ENCODE measurements at places on chromosomes 13 and 19. TPM values are rescaled to one million over a fixed set of nuclear protein-coding genes. Genes with fewer than 3 reads are reported as not detected.

- DNase-seq, result no peak
Measured at GRCh38 chr19:33551676-33552075, 30.1 kb upstream of the PEPD start.

- peak; percentile 4 for DNase-seq
Measured at GRCh38 chr19:51467864-51468544, 9.8 kb upstream of the SIGLEC8 start.

- no peak for DNase-seq
Measured at GRCh38 chr13:107865318-107865575, 350.1 kb downstream of the LIG4 start.

DNA sequence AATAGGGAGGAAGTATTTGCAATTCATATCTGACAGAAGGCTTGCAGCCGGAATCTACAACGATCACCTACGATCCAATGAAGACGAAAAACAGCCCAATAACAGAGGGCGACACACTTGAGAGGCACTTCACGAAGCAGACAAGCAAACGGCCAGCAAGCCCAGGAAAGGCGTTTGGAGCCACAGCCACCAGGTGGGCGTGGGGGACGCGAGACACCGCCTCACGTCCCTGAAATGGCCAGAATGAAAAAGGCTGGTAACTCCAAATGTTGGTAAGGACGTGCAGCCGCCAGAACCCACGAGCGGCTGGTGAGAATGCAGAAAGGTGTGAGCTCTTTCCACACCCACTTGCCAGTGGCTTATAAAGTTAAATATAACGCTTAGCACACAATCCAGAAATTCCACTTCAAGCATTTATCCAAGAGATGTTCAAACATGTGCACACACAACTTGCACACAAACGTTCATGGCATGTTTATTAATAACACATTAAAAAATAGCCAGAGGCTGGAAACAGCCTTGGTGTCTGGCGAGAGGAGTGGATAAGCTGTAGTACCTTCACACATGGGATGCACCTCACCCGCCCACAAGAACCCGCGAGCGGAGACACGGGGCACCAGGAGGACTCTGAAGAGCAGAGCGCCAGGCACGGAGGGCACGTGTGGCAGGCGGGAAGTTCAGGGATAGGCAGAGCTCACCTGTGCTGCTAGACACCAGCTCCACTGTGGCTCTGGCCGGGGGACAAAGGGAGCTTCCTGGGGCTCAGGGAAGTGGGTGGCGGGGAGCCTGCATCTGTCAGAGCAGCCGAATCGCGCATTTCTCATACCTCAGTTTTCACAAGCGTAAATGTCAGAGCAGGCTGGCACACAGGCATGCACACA, 89.3 kb downstream of the SPACA7 start:
- no peak for DNase-seq

- DNase-seq, result peak; percentile 74
Measured at GRCh38 chr13:109790942-109791605, 4.7 kb upstream of the IRS2 start.

DNA sequence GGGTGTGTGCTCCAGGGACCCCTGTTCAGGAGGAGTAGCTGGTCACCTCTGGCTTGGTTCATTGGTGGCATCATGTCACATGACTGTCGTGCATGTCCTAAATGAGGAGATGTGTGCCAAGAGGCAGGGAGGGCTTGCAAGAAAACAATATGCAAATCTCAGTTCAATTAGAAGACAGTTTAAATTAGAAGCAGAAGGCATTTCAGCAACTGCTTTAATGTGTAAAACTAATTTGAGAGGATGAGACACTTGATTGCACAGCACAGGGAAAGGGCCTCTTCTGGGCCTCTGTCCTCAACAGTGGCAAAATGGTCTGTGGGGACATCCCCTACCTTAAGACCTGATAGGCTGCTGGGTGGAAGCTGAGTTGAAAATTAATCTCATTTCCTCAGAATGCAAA, 54.6 kb downstream of the SPATA13 start:
- DNase-seq, result no peak

DNA sequence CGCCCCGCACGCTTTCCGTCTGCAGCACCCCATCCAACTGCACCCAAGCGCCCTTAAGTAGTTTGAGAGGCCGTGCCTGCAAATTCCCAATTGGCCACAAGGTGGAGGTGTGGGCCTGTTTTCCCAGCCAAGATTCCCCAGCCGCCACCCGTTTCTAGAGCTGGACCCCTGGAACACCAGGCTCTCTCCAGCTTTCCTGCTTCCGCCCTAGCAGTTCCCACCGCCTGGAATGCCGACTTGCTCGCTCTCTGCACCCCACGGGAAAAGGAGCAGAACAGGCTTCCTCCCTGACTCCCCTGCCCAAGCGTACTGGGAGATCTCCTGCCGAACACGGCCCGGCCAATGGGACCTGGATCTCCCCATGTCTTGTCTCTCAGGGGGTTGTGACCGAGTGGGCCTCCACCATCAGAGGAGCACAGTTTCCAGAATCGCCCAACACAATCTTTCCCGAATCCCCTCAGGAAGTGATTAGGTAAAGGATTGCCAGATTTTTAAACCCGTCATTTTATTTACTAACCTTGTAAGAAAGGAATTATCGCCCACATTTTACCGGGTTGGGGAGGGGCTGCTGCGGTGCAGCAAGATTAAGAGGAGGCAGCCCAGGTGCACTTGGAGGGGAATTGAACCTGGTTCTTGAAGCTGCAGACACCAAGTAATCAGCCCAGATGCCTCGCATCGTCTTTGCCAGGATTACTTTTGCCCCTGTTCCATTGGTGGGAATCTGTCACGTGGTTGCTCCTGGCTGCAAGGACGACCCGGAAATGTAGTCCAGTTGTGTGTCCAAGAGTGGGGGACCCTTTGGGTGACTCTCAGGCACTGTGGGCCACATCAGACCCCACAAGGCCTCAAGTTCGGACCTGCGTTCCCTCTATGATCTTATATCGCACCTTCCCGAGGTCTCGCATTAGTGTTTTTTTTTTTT, 3.5 kb upstream of the NAPSA start:
- DNase-seq, result peak; percentile 87

- no peak for DNase-seq
Measured at GRCh38 chr13:71702253-71702652, 164.8 kb downstream of the DACH1 start.

GRCh38 chr13:40113643-40114304, 458.3 kb downstream of the COG6 start:
- DNase-seq, result no peak

DNA sequence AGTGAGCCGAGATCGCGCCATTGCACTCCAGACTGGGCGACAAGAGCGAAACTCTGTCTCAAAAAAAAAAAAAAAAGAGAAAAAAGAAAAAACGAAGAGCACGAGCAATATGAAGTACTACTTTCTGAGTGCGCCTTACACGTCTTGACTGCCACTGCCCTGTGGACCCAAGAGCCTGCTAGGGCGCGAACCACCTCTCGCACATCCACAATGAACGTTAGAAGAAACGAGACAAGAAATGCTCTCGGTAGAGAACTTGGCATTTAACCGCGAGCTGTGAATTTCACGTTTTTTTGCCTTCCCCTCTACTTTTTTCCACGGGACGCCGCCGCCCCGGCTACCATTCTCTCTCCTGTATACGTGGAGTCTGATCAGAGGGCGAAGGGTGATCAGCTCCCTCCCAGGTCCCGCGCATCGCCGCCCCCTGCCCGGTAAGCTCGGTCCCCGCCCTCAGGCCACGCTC, 454 bp downstream of the TIMM44 start:
- DNase-seq, result no peak

GRCh38 chr13:42762917-42763316, 18.5 kb upstream of the FAM216B start:
- no peak for DNase-seq

GRCh38 chr13:23718996-23719395, 148.8 kb downstream of the TNFRSF19 start:
- no peak for DNase-seq

DNA sequence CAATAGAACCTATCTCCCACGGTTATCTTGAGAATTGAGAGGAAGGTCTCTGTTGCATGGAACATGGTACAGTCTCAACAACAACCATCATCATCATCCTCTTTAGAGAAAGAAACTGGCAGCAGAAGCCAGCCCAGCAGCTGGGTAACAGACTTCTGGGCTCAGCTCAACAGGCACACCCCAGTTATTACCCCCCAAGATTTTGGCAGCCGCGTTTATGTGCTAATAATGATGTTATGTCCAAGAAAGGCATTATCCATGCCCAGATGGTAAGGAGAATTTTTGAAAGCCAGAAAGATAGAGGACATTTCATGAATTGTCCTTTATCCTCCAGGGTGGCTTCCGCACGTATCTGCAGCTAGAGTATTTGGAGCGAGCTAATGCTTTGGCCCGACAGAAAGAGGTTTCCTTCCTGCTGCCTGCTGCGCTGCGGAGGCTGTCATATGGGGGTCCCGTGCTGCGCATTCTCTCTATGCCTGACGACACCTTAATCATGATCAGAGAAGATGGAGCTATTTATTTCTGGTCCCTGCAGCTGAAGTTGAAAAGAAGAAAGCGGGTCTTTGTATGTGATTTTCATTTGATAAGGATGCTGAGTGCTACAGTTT, 89.9 kb downstream of the TEX26 start:
- DNase-seq, result no peak

DNA sequence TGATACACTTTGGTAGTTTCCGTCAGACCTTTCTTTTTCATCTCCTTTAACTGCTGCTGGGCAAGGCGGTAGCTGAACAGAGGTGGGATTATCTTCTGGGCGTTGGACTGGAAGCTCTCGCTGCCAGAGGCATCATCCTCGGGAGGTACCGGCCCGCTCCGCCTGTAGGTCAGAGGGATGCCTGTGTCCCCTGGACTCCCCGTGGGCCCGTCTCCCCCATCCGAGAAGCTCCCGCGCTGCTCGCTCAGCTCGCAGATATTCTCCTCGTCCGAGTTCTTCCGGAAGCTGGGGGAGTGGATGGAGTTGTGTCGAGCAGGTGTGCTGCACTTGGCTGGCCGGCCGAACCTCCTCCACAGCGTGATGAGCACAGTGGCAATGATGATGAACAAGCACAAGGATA, 27.7 kb downstream of the THSD1 start:
- DNase-seq, result no peak

GRCh38 chr13:38850868-38851626, 139.6 kb downstream of the STOML3 start:
- DNase-seq, result no peak

- no peak for DNase-seq
Measured at GRCh38 chr19:20315543-20315942, 148.5 kb downstream of the ZNF486 start.

GRCh38 chr13:46685006-46685730, 111.8 kb downstream of the ESD start:
- DNase-seq, result no peak

- DNase-seq, result no peak
Measured at GRCh38 chr19:30344446-30345425, 27.4 kb upstream of the ZNF536 start.

DNA sequence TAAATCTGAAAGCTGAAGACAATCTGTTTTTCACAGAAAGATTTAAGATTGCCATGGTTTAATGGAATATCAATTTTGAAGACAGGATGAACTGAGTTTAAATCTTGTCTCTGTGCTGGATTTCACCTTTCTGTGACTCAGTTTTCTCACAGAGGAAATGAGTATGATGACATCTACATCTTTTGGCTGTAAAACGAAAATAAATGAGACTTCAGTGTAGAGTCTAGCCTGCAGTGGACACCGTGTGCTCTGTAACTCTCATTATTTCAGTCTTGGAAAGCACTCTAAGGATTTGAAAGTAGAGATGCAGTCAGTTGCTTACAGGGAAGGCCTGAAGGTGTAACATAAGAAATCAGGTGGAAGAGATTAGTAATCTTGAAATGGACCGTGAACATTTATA, 150.4 kb downstream of the NALCN start:
- no peak for DNase-seq

DNA sequence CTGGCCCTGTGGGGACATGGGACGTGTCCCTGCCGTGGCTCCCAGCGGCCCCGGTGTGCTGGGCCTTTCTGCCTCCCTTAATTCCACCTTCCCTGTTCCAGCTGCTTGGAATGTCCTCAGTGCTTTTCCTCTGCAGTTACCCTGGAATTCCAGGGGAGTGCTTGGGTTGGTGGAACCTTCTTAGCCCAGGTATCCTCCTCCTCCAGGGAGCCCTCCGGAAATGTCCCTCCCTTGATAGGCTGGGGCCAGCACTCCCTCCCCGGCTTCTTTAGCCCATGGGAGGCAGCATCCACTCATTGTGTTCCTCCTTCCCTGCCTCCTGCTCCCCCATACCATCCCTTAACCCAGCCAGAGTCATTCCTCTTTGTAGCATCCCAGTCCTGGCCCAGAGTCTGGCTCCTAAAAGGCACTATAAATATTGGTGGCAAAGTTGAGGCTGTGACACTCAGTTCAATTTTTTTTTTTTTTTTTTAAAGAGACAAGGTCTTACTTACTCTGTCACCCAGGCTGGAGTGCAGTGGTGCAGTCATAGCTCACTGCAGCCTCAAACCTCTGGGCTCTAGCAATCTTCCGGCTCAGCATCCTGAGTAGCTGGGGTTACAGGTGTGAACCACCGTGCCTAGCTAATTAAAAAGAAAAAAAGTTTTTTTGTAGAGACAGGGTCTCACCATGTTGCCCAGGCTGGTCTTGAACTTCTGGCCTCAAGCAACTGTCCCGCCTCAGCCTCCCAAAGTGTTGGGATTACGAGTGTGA, 13.7 kb upstream of the SLC7A10 start:
- DNase-seq, result no peak

- no peak for DNase-seq
Measured at GRCh38 chr19:34692549-34692948, 15.1 kb downstream of the ZNF302 start.

DNA sequence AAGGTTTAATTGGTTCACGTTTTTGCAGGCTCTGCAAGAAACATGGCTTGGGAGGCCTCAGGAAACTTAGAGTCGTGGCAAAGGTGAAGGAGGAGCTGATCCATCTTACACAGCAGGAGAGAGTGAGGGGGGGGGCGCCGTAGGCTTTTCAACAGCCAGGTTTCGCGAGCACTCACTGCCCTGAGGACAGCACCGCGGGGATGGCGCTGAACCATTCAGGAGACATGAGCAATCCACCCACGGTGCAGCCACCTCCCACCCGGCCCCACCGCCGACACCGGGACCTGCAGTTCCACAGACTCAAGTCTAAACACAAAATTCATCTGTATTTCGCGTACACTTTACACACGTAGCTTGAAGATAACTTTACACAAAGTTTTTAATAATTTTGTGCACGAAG, 73.6 kb downstream of the KDM4B start:
- DNase-seq, result no peak

Gene ADGRE3
- not detected for total RNA-seq

Gene CFAP97D2
- total RNA-seq, result not detected

Gene WDR62
- total RNA-seq, result 2.3 TPM

Gene FBXO46
- 9.1 TPM for total RNA-seq

Gene BORA
- total RNA-seq, result 4.5 TPM

Gene DNAJC15
- total RNA-seq, result 4.5 TPM

Gene ZNF575
- total RNA-seq, result not detected

Gene PROZ
- 1.9 TPM for total RNA-seq

Gene F10
- total RNA-seq, result 14.9 TPM

Gene S1PR5
- not detected for total RNA-seq

Gene PCDH20
- not detected for total RNA-seq

Data from stomach (tissue), 19 donors.